Testis (tissue), 5 donors: ENCODE measurements at places on chromosomes 3 and 15. TPM values are rescaled to one million over a fixed set of nuclear protein-coding genes. Genes with fewer than 3 reads are reported as not detected.

Gene BMF
- total RNA-seq = 6.9 TPM

Gene MANF
- 48.6 TPM for total RNA-seq

Gene STRA6
- 4.1 TPM for total RNA-seq

Gene MEX3B
- 82.1 TPM for total RNA-seq

DNA sequence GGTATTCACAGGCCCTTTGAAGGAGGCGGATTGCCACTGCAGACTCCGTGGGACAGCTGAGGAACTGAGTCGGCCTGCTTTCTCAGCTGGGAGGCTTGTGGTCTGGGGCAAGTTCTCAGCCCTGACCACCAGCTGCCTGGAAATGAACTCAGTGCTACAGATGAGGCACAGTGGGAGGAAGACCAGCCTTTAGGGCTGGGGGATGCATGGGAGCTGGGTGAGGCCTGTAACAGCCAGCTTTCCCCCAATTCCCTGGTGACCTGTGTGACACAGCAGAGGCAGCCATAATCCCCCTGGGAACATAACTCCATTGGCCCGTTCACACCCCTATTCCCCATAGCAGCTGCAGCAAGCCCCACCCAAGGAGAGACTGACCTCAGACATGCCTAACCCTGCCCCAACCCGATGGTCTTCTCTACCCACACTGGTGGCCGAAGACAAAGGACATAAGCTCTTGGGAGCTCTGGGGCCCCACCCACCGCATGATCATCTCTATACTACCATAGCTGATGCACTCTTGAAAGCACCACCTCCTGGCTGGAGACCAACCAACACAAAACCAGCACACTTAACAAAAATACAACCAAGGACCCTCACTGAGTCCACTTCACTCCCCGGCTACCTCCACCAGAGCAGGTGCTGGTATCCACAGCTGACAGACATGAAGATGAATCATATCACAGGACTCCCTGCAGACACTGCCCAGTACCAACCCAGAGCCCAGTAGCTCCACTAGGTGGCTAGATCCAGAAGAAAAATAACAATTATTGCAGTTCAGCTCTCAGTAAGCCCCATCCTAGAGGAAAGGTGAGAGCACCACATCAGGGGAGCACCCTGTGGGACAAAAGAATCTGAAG, 24.9 kb downstream of the ZMAT3 start:
- H3K36me3 ChIP-seq = no peaks in the 10 kb centered on the region
- H3K27me3 ChIP-seq = no peaks in the 10 kb centered on the region
- DNase-seq = no peak
- no peak overlapping the region for H3K27ac ChIP-seq
- no peak overlapping the region for H3K4me3 ChIP-seq

- no peaks in the 10 kb centered on the region for H3K27me3 ChIP-seq
- H3K4me3 ChIP-seq = no peak overlapping the region
- no peak for DNase-seq
- H3K27ac ChIP-seq = no peak overlapping the region
- no peaks in the 10 kb centered on the region for H3K36me3 ChIP-seq
Measured at GRCh38 chr3:129033633-129034321, 26.8 kb upstream of the GP9 start.

GRCh38 chr15:60424006-60424405, 26.2 kb upstream of the ANXA2 start:
- no peaks in the 10 kb centered on the region for H3K27me3 ChIP-seq
- peaks cover 19% of the 10 kb centered on the region for H3K4me1 ChIP-seq
- no peak for DNase-seq
- no peak overlapping the region for H3K4me3 ChIP-seq

- DNase-seq = no peak
- no peak overlapping the region for H3K4me3 ChIP-seq
- no peak overlapping the region for H3K27ac ChIP-seq
- no peaks in the 10 kb centered on the region for H3K36me3 ChIP-seq
- H3K27me3 ChIP-seq = no peaks in the 10 kb centered on the region
- H3K4me1 ChIP-seq = no peaks in the 10 kb centered on the region
Measured at GRCh38 chr3:8778475-8778874, 9.1 kb upstream of the OXTR start.

DNA sequence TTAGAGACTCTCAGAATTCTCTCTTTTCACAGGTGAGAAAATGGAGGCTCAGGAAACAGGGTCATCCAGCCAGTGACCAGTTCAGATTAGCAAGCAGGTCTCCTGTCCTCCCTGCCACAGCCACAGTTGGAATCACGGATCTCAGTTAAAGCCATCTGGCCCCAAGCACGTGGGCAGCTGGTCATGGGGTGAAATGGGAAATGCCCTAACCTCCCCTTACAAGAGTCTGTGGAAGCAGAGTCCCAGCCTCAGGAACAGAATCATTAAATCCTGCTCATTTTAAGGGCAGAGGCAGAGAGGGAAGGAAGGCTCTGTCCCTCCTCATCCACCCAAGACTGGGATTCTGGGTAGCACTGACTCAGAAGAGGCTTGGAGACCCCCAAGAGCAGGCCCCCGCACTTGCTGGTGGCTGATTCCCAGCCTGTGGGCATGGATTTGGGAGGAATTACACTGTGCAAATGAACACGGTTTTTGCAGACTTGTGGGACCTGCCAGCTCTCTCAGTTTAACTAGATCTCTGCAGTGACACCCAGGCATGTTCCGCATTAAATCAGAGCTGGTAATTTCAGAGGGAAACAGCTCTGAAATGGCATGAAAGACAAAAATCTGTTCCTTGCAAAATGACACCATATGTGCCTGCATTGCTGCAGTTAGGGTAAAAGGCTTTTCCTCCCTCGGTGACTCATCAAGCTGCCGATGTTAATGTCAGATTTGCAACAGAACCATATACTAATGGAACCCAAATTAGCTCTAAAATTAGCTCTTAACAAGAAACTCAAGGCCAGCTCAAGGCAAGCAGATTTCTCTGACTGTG, 89.0 kb downstream of the BDH1 start:
- DNase-seq = peak; percentile 59
- H3K36me3 ChIP-seq = no peaks in the 10 kb centered on the region
- peak overlapping the region; percentile 35 for H3K27ac ChIP-seq
- no peak overlapping the region for H3K4me3 ChIP-seq
- no peaks in the 10 kb centered on the region for H3K27me3 ChIP-seq

GRCh38 chr3:193240850-193241706, at the start of gene PLAAT1:
Gene PLAAT1 (plus strand): TSS chr3:193241222. CDS start chr3:193255651, 14,429 bp downstream.
- peak within 1 kb of the TSS; percentile 85 for H3K27ac ChIP-seq
- H3K27me3 ChIP-seq = no peaks in the 10 kb centered on the region
- peak; percentile 81 for DNase-seq
